Activated naive CD8-positive, alpha-beta T cell treated with anti-CD3 and anti-CD28 coated beads, Interleukin-2, amount 10 ng/mL, durations not matched to agents 7 days and 5 days (primary cell): ENCODE measurements at places on chromosomes 2 and 18. TPM values are rescaled to one million over a fixed set of nuclear protein-coding genes. Genes with fewer than 3 reads are reported as not detected.
A peak's percentile ranks its signal among the peaks of the same experiment; 100 is the strongest.

The ID2 gene
- 172 TPM for total RNA-seq

DNA sequence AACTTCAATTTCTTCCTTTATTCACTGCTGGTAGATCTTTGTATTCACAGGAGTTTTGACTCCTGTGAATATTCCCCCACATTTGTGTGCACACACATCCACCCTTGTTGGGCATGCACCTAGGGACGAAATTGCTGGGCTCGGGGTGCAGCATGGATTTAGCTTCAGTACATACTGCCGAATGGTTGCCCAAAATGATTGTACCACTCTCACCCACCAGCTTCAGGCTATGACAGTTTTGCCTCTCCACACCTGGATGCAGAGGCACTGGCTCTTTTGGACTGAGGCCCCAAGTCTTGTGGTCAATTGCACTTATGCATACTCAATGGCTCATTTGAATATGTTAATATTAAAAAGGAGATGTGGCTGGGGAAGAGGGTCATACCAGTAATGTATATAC is 65.1 kb upstream of the ODC1 start:
- no peak for DNase-seq
- no peaks in the 10 kb centered on the region for H3K4me1 ChIP-seq
- H3K4me3 ChIP-seq = no peak overlapping the region
- no peak overlapping the region for H3K27ac ChIP-seq
- H3K36me3 ChIP-seq = peaks cover 2% of the 10 kb centered on the region

- peak overlapping the region; percentile 91 for H3K4me3 ChIP-seq
- H3K36me3 ChIP-seq = peaks cover 2% of the 10 kb centered on the region
- H3K27ac ChIP-seq = peak overlapping the region; percentile 96
- H3K27me3 ChIP-seq = peaks cover 4% of the 10 kb centered on the region
- H3K4me1 ChIP-seq = peaks cover 29% of the 10 kb centered on the region
- no peak for DNase-seq
These were observed 710 bp downstream of the SEC11C start for GRCh38 chr18:59140302-59140885.

DNA sequence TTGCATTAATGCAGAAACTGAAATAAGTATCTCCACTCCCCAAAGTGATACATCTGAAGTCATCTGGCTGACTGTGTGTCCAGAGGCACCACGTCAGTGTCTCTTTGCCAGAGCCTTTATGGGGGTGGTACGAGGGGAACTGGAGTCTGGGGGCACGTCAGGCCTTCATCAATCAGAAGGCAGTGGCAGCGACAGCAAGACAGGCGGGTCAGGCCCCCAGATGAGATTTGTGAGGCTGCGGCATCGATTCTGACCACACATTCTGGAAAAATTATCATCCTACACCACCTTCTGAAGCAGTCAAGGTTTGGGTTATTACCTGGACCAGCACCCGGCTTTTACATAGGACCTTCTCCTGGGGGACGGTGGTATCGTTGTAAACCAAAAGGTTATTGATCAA is 223.6 kb downstream of the GBX2 start:
- H3K27me3 ChIP-seq = peaks cover 17% of the 10 kb centered on the region
- H3K4me1 ChIP-seq = no peaks in the 10 kb centered on the region

- no peaks in the 10 kb centered on the region for H3K4me1 ChIP-seq
- H3K27ac ChIP-seq = no peak overlapping the region
- H3K36me3 ChIP-seq = no peaks in the 10 kb centered on the region
- H3K27me3 ChIP-seq = no peaks in the 10 kb centered on the region
These were observed 8.8 kb upstream of the SNED1 start for GRCh38 chr2:240989451-240990265.

- H3K27ac ChIP-seq = no peak overlapping the region
- no peak for DNase-seq
- H3K36me3 ChIP-seq = peaks cover 22% of the 10 kb centered on the region
- H3K4me1 ChIP-seq = peaks cover 4% of the 10 kb centered on the region
These were observed 13.7 kb upstream of the GMCL1 start for GRCh38 chr2:69815717-69816116.

GRCh38 chr2:209821806-209822205 is 50.2 kb downstream of the UNC80 start:
- H3K27me3 ChIP-seq = peaks cover 5% of the 10 kb centered on the region
- no peak overlapping the region for H3K4me3 ChIP-seq
- no peaks in the 10 kb centered on the region for H3K4me1 ChIP-seq
- H3K36me3 ChIP-seq = no peaks in the 10 kb centered on the region

GRCh38 chr2:19532547-19533196 is 174.2 kb upstream of the OSR1 start:
- no peak overlapping the region for H3K4me3 ChIP-seq
- no peak for DNase-seq
- no peaks in the 10 kb centered on the region for H3K36me3 ChIP-seq
- H3K27ac ChIP-seq = no peak overlapping the region

- no peak overlapping the region for H3K4me3 ChIP-seq
- no peak for DNase-seq
- no peak overlapping the region for H3K27ac ChIP-seq
- peaks cover 7% of the 10 kb centered on the region for H3K27me3 ChIP-seq
- peaks cover under 1% of the 10 kb centered on the region for H3K36me3 ChIP-seq
These were observed 78.7 kb upstream of the ITGA6 start for GRCh38 chr2:172348555-172349288.

GRCh38 chr2:112639936-112640335 is 5.8 kb upstream of the SLC20A1 start:
- DNase-seq = no peak
- H3K4me1 ChIP-seq = peaks cover 62% of the 10 kb centered on the region
- H3K27me3 ChIP-seq = peaks cover 7% of the 10 kb centered on the region

DNA sequence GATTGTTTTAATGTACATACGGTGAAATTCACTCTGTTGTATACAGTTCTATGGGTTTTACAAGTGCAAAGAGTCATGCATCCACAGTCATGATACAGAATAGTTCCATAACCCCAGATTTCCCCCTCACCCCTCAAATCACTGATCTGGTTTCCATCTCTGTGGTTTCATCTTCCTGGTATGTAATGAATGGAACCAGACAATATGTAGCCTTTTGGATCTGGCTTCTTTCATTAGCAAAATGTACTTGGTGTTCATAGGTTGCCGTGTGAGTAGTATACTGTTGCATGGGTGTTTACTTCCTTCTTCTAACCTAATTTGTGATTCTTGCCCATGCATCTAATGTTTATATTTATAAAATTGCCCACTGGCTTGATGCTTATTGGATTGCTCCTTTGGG is 298.7 kb upstream of the NRP2 start:
- no peak overlapping the region for H3K4me3 ChIP-seq
- no peaks in the 10 kb centered on the region for H3K36me3 ChIP-seq
- H3K27ac ChIP-seq = no peak overlapping the region
- no peaks in the 10 kb centered on the region for H3K4me1 ChIP-seq
- DNase-seq = no peak
- H3K27me3 ChIP-seq = no peaks in the 10 kb centered on the region

GRCh38 chr18:47174545-47175116 is 1.5 kb downstream of the IER3IP1 start:
- H3K4me1 ChIP-seq = peaks cover 2% of the 10 kb centered on the region
- H3K4me3 ChIP-seq = no peak overlapping the region
- H3K36me3 ChIP-seq = peaks cover 2% of the 10 kb centered on the region
- H3K27ac ChIP-seq = no peak overlapping the region

The GALR1 gene
- total RNA-seq = not detected

DNA sequence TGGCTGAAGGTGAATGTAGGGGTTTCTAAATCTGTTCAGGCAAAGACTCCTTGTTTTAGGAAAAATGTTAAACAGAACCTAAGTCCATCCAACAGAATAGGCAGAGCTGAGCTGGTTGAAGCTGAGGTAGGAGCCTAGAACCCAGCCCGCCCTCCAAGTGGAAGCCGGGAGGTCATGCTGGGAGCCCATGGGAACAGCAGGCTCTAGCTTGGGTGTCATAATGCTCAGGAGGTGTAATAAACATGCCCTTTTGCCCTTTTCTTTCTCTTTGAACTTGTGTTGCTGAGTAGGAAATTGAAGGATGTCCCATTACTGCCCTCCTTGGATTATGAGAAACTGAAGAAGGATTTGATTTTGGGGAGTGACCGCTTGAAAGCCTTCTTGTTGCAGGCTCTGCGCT is 60.3 kb downstream of the ARMC9 start:
- no peak overlapping the region for H3K4me3 ChIP-seq
- peaks cover 29% of the 10 kb centered on the region for H3K27me3 ChIP-seq
- DNase-seq = no peak
- peaks cover 13% of the 10 kb centered on the region for H3K4me1 ChIP-seq

The NTSR2 gene
- total RNA-seq = not detected

DNA sequence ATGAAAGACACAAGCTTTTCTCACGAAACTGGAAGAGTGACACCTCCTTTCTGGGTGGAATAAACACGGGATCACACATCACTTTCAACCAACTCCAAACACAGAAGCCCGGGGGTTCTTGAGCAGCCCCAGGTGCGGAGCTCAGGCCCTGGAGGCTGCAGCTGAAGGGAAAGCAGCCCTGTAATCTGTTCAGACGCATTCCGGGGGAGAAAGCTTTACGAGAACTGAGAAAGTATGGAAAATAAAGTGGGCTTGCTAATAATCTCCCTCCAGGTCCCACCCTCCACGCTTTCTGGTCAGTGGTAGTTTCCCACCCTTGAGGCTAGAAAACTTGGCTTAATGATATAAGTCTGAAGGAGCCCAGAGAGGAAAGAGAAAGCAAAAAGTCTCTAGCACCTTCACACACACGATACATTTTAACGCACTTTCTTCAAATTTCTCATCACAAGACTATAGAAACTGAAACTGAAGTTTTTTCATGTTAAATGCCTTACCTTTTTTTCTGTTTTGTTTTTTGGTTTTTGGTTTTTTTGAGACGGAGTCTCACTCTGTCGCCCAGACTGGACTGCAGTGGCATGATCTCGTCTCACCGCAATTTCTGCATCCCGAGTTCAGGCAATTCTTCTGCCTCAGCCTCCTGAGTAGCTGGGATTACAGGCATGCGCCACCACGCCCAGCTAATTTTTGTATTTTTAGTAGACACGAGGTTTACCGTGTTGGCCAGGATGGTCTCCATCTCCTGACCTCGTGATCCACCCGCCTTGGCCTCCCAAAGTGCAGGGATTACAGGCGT is 141.3 kb downstream of the AFF3 start:
- H3K27me3 ChIP-seq = peaks cover 2% of the 10 kb centered on the region
- H3K4me3 ChIP-seq = no peak overlapping the region
- peaks cover 1% of the 10 kb centered on the region for H3K4me1 ChIP-seq
- no peak overlapping the region for H3K27ac ChIP-seq
- H3K36me3 ChIP-seq = no peaks in the 10 kb centered on the region
- DNase-seq = no peak

- H3K27me3 ChIP-seq = no peaks in the 10 kb centered on the region
- no peak overlapping the region for H3K4me3 ChIP-seq
- DNase-seq = no peak
- H3K4me1 ChIP-seq = no peaks in the 10 kb centered on the region
- no peaks in the 10 kb centered on the region for H3K36me3 ChIP-seq
These were observed 249.9 kb downstream of the DYSF start for GRCh38 chr2:71702971-71703898.

DNA sequence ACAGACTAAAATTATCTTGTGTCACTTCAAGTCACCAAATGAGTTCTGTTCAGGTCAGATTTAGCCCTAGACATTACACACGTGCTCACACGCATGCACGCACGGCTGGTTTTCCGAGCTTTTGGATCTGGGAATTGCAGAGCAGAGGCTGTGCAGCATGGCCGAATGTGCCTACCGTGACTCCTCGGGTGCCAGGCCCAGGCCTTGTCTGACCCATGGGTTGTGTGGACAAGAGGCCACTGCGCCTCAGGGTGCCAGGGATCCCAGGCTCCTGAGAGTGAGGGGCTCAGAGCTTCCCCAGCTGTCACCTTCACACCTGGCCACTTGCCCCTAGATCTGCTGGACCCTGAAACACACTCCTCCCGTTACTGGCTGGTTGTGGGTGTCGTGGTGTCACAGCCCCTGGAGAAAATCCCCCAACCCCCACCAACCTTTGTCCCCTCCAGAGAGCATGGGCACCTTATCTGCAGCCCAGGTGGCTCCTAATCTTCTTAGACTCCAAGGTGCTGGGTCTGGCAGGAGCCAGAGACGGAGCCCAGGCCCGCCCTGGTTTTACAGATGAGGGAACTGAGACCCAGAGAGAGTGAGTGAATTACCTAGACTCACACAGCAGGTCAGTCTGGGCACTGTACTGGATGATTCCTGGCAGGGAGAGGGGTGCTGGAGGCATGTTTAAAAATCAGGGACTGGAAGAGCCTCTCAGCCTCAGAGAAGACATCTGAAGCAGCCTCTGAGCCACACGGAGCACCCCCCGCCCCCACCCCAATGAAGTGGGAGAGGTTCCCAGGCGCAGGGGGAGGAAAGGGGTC is 56.8 kb downstream of the ATOH8 start:
- H3K4me1 ChIP-seq = peaks cover 5% of the 10 kb centered on the region
- H3K36me3 ChIP-seq = no peaks in the 10 kb centered on the region
- no peak overlapping the region for H3K4me3 ChIP-seq

The SPC25 gene
- total RNA-seq = 35.6 TPM

The CD207 gene
- total RNA-seq = not detected

The NXPH2 gene
- total RNA-seq = not detected

DNA sequence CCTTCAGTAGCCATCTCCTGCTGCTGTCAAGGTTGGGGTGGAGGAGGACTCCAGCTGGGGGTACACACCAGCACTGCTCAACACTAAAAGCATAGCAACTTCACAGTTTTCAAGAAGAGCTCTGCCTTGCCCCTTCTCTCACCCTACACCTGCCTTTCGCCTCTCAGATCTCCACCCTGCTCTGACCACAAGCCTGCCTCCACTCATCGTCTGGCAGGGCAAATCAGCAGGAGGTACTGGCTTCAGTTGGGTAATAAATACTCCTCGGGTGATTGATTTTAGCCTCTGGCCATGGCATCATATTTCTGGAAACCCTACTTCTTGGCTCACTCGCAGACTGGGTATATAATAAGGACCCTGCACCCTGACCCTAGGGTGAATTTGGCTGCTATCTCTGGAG is 3.1 kb upstream of the PRKAG3 start:
- no peaks in the 10 kb centered on the region for H3K36me3 ChIP-seq
- DNase-seq = no peak
- no peak overlapping the region for H3K4me3 ChIP-seq
- peaks cover 2% of the 10 kb centered on the region for H3K4me1 ChIP-seq

GRCh38 chr2:219368690-219369191 is 19.0 kb downstream of the DNPEP start:
- no peak overlapping the region for H3K27ac ChIP-seq
- H3K27me3 ChIP-seq = no peaks in the 10 kb centered on the region
- DNase-seq = no peak
- peaks cover 5% of the 10 kb centered on the region for H3K36me3 ChIP-seq
- no peaks in the 10 kb centered on the region for H3K4me1 ChIP-seq

The CDH19 gene
- not detected for total RNA-seq

The UGT1A3 gene
- not detected for total RNA-seq

- no peak overlapping the region for H3K4me3 ChIP-seq
- no peak for DNase-seq
- no peaks in the 10 kb centered on the region for H3K36me3 ChIP-seq
- no peak overlapping the region for H3K27ac ChIP-seq
- H3K4me1 ChIP-seq = no peaks in the 10 kb centered on the region
- H3K27me3 ChIP-seq = no peaks in the 10 kb centered on the region
These were observed 284.0 kb upstream of the GCFC2 start for GRCh38 chr2:75994759-75995158.

GRCh38 chr2:142299021-142299420 is 168.2 kb upstream of the LRP1B start:
- no peaks in the 10 kb centered on the region for H3K4me1 ChIP-seq
- no peak for DNase-seq
- H3K27ac ChIP-seq = no peak overlapping the region
- H3K36me3 ChIP-seq = no peaks in the 10 kb centered on the region

The BOLL gene
- not detected for total RNA-seq
